Stimulated activated CD4-positive, alpha-beta T cell treated with anti-CD3 and anti-CD28 coated beads, Interleukin-1b, Interleukin-23, amount 100 ng/mL, for 24 hours (primary cell): ENCODE measurements at places on chromosomes 11 and 22.

DNA sequence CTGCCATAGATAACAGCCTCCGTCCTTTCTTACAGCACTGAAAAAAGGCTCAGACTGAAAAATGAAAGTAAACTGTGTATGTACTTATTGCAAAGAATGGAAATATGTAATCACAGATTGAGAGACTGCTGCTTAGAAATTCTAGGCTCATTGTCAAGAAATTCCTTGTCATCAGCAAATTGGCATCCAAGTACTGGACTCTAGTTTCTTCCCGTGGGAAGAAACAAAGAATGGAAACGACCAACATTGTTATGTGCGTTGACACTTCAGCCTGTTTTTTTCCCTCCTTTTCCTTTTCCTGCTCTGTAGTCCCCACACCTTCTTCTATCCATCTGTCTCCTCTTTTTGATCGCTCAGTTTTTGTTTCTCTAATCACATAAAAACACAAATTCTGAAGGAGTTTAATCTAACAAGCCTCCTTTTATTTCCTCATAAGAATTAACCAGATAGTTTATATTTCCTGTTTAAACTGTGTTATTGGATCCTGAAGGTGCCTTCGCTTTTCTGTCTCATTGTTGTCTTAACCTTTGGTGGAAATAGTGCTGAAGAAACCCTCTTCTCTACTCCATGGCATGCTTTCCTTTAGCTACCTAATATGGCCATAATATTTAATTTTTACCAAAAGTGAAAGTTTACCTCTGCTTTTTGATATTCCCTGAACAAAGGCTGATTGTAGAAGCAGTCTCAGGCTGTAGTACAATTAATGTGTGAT, 20.0 kb upstream of the CASP12 start:
- DNase-seq, result no peak

- DNase-seq, result no peak
Observed at GRCh38 chr11:75509020-75509720, 16.6 kb downstream of the GDPD5 start.

- DNase-seq, result no peak
Observed at GRCh38 chr11:2830886-2831285, 54.7 kb downstream of the CDKN1C start.

- DNase-seq, result no peak
Observed at GRCh38 chr11:92387859-92388258, 163.2 kb downstream of the FAT3 start.

DNA sequence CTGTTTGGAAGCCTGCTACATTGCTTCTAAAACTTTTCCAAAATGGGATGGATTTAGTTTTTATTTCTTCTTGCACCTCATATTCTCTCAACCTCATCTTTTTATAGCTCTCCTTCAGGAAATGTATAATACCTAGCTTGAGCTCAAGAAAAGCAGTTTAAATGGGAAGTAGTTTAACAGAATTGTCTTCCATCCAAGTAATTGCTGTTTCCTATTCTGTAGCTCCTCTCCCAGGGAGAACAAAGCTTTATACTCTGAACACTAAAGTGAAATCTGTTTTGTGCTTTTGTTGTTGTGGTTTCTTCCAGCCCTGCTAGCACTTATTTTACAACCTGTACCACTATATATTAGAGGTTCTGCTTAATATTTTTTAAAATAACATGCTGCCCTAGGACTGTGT, 83.2 kb upstream of the HORMAD2 start:
- no peak for DNase-seq

GRCh38 chr11:92296138-92296515, 71.5 kb downstream of the FAT3 start:
- no peak for DNase-seq

DNA sequence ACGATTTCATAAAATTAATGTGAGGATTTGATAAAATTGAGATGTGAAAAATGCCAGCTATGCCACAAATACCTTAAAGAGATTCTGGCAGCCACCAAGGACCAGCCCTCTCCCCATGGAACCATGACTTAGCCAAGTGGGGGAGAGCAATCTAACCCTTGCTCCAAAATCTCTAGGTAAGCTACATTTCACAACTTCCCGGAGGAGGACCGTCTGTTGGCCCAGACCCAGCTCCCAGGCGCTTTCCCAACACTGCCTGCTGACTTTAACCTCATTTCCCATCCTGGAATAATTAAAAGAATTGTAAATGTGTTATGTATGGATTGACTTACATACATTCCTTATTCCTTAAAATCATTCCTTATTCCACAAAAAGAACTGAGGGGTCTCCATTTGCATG, 47.5 kb upstream of the TENM4 start:
- DNase-seq, result no peak

- DNase-seq, result no peak
Observed at GRCh38 chr22:30284666-30285065, 4.6 kb downstream of the CASTOR1 start.

- DNase-seq, result no peak
Observed at GRCh38 chr11:104830080-104830479, 68.2 kb downstream of the CASP12 start.

DNA sequence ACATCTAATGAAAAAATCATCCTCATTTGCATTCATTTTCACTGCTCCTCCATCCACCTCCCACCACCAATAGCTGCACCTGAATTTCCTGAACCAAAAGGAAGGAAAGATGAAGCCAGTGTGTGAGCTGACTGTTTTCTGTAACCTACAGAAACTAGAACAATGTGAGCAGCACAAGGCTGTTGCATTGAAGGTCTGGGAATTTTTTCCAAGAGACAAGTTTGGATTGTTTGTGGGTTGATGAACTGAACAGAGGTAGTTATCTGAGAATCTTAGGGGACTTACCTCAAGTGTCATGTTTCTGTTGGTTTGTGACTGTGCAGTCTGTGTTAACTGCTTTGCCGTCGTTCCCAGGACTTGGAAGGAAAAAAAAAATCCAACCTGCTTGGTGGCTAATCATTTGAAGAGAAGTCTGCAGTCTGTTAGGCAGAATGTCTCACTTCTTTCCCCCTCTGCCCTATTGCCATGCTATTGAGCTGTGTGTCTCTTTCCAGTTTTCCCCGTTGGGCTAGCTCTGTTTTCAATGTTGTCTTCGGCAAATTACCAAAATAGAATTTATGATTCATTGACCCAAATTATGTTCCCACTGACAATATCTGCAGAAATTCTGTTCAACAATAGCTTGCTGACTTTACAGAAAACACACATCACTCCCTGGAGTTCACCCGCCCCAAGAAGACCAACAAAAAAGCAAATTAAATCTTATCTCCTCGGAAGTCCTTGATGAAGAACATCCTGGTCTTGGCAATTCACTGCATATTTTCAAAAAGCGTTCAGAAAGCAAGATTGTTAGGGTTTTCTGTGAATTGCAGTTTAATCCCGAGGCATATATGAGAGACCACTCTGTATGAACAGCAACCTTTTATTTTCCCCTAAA, 76.0 kb downstream of the SC5D start:
- no peak for DNase-seq

GRCh38 chr11:14248580-14248981, 110.4 kb downstream of the RRAS2 start:
- DNase-seq, result no peak

- no peak for DNase-seq
Observed at GRCh38 chr22:24585927-24586546, 6.8 kb downstream of the LRRC75B start.
